ENCODE measurements at places on chromosomes 7 and 10. TPM values are rescaled to one million over a fixed set of nuclear protein-coding genes. Genes with fewer than 3 reads are reported as not detected.

TET1 gene
- total RNA-seq: 1.4 TPM

SPAG6 gene
- not detected for total RNA-seq

HTR7 gene
- not detected for total RNA-seq

POT1 gene
- 16.7 TPM for total RNA-seq

PIP gene
- not detected for total RNA-seq

SLC16A9 gene
- not detected for total RNA-seq

GNAT3 gene
- total RNA-seq: not detected

CPVL gene
- total RNA-seq: not detected

C10orf62 gene
- not detected for total RNA-seq

PLXDC2 gene
- total RNA-seq: 0.22 TPM

HOXA13 gene
- not detected for total RNA-seq

CYP3A5 gene
- not detected for total RNA-seq

STEAP1B gene
- total RNA-seq: not detected

HOXA5 gene
- 0.81 TPM for total RNA-seq

OR2F1 gene
- total RNA-seq: not detected

TMEM176A gene
- not detected for total RNA-seq

ARHGEF35 gene
- 1.2 TPM for total RNA-seq

UNC5B gene
- 0.08 TPM for total RNA-seq

NANOS1 gene
- total RNA-seq: 0.50 TPM

COX15 gene
- total RNA-seq: 6.8 TPM

ZNF511 gene
- 38.8 TPM for total RNA-seq

C10orf53 gene
- total RNA-seq: not detected

PALS2 gene
- 32.8 TPM for total RNA-seq

ERVW-1 gene
- total RNA-seq: not detected

AKR1C2 gene
- not detected for total RNA-seq

LOXL4 gene
- not detected for total RNA-seq

LHFPL3 gene
- not detected for total RNA-seq

RAMP3 gene
- total RNA-seq: not detected
